ENCODE measurements at places on chromosomes 5 and 9.

DNA sequence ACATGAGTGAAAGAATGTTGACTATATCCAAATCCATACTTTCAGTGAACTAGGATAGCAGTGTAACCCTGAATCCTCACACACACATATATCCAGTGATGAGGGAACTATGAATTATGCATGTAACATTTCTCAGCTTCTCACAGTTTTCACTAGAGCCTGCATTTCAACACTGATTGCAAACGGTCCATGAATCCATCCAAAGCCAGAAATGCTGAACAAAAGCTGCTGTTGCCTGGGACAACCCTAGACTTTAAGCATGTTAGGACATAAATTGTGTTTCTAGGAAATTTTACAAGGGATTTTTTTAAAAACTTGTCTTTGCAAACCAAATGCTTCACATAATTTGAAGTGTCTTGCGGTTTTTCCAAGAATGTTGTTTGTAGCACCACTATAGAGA, 2010.0 kb upstream of the WWC1 start:
- no peak for DNase-seq

DNA sequence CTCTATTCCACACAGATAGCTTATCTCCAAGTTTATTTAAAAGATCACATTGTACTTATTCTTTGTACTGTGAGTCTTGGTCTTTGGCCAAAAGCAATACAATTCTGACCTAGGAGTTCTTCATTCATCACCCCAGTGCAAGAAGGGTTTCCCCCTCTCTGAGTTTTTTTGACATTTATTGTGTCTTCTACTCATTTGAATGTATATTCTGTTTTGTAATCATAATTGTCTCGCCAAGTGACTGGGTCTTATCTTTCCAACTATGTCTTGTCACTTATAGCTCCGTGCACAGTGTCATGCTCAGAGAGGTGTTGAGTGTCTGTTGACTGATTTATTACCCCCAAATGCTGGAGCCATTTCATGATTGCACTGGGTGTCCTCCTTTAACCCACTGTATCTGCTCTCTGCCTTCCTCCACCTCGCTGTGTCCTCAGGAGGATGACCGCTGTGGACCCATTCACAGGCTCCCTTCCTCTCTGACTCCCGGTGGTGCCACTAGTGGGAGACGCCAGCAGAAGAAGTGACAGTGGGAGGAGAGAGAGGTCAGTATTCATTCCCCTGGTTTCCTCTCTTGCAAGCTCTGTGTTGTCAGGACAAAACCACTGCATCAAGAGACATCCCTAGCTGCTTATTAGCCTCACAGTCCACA, 11.2 kb upstream of the TRIO start:
- no peak for DNase-seq

- no peak for DNase-seq
These were observed 292.4 kb downstream of the MAST4 start for GRCh38 chr5:66888613-66889012.

DNA sequence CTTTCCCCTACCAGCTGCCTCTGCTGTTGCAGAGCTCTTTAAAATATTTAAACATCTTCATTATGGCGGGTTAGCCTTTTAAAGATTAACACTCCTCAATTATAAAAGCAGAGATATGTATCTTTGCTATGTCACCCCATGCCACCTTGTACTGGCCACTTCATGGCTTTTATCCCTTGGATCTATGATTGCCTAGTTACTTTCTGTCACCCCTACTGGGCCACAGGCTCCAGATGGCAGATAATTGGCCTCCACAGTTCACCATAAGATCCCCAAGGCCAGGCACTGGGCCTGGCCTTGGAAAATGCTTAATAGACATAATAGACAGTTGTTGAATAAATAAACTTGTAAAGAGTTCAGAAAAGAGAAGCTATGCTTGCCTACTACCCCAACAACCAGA, 142.0 kb upstream of the SHB start:
- no peak for DNase-seq

GRCh38 chr5:53893626-53894025, 333.2 kb downstream of the NDUFS4 start:
- DNase-seq = no peak
